ENCODE measurements at places on chromosomes 3 and 15.

DNA sequence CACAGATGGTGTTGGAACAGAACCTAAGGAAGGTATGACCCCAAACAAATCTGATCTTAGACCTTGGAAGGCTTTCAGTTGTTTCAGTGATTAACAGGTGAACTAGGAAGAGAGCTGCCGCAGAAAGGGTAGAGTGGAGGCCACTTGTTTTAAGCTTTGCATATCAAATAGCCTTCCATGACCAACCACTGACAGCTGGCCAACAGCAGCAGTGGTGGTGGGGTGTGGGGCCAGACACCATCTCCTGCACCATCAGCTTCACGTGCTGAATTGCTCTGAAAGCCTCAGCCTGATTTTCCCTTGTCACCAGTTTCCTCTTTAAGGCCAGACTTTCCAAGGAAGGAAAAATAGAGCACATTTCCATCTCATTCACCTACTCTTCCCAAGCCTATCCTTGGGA is 16.6 kb upstream of the OSBPL11 start:
- DNase-seq: no peak

DNA sequence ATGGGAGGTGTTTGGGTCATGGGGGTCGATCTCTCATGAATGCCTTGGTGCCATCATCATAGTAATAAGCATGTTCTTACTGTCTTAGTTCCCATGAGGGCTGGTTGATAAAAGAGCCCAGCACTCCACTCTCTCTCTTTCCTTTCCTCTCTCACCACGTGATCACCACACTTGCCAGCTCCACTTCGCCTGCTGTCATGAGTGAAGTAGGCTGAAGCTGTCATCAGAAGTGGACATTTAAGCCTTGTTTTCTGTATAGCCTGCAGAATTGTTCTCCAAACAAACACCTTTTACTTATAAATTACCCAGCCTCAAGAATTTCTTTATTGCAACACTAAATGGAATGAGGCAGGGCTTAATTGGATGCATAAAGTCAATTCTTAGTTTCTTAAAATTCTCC is 6.1 kb downstream of the OR5H1 start:
- no peak for DNase-seq

DNA sequence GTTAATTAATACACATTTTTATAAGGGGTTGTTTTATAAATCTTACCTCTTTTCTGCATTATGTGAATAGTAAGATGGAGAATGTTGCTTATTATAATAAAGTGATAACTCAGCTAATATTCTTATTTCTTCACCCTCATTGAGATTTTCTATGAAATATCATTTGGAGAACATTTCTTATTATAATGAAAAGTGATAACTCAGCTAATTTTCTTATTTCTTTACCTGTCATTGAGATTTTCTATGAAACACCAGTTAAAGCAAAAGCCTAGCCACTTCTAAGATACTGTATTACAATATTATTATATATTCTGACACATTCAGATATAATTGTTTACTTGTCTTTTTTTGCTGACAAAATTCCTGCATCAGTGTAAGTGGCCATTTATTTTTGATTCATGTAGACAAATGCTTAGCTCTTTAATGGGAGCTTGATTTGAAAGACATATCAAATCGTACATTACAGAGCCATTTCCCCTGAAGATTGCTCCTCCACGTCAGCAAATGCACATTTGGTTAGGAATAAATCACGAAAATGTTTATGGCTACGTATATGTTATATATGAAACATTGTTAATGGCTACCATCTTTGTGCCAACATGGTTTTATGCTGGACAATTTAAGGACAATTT is 427.5 kb downstream of the CHL1 start:
- DNase-seq: no peak

GRCh38 chr3:134084242-134084950 is 54.7 kb upstream of the SLCO2A1 start:
- DNase-seq: no peak

- no peak for DNase-seq
These were observed 133.6 kb downstream of the TPRG1 start for GRCh38 chr3:189305412-189305811.

GRCh38 chr3:153285194-153285641 is 123.2 kb downstream of the RAP2B start:
- no peak for DNase-seq

DNA sequence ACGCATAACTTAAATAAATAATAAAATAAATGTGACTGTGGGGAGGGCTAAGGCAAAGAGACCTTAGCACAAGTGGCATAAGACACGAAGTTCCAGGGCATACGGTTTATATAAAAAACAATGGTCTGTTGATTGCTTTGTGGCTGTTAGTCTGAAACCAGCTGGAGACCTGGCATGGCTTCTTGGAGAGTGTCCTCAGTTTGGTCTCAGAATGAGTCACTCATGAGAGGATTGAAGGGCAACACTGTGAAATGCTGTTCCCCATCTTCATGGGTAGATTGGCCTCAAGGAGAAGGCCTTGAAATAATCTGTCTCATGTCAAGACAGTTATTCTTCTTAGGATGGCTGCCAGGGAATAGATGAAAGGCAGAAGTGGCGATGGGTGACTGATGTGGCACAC is 62.2 kb downstream of the SOX2 start:
- no peak for DNase-seq

DNA sequence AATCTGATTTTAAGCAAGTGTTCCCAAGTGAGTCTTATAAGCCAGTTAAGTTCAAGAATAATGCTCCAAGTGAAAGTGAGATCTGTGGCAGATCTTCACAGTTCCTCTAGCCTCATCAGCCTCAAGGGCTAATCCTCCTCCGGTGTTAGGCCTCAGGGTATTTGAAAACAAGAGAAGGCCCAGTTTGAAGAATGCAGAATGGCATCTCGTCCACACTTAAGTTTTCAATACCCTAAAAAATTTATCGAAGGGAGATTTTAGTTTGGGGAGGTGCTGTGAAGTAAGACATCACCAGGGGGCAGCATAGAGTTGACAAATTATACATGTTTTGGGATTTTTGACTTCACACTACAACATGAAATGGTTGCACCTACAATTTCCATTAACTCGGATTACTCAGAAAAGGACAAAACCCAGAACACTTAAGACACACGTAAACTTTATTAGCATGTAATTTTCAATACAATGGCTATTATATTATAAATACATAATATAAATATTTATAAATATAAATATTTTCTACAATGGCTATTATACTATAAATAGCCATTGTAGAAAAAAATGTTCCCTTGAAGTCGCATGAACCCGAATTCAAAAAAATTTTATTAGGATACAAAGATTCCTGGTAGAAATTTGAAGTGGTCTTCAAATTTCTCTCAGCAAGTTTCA is 2.3 kb upstream of the TMEM266 start:
- DNase-seq: peak; percentile 66

DNA sequence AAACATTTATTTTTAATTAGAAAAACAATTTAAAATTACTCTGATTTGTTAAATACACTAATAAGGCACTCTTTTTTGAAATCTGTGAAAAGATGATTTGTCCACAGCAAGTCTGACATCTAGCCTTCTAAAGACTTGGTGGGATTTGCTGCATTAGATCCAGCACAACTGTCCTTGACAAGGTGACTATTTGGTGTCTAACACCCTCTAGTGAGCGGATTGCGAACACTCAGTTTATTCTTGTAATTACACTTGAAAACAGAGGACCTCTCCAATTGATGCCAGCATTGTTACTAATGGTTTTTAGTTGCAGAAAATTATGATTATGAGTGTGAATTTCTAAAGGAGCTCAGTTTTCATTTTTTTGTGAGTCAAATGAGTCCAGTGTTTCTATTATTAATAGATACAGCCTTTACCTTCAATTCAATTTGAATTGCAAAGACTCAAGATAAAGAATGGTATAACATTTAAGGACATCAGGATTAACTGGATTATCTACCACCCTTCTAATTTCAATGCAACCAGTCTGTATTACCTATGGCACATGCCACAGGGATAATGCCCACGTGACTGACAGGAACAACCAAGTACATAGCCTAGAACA is 29.7 kb upstream of the STRIT1 start:
- DNase-seq: peak; percentile 51

DNA sequence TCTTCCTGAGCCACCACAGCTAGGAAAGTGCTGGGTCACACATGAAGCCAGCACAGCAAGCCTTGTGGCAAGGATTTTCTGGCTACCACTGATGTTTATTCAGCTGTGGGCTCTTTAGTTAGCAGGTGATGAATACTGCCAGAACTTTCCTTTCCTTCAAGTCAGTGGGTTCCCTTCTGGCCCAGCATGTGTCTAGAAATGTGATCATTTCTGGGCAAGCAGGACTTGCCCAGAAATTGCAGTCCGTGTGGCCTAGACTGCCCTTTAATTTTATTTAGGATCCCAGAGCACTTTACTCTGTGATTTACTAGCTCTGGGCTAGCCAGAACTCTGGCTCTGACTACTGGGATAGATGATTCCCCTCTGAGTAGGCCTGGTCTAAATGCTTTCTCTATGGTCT is 397.5 kb downstream of the ZIC4 start:
- no peak for DNase-seq

GRCh38 chr3:5840056-5840455 is 652.5 kb downstream of the EDEM1 start:
- DNase-seq: no peak

DNA sequence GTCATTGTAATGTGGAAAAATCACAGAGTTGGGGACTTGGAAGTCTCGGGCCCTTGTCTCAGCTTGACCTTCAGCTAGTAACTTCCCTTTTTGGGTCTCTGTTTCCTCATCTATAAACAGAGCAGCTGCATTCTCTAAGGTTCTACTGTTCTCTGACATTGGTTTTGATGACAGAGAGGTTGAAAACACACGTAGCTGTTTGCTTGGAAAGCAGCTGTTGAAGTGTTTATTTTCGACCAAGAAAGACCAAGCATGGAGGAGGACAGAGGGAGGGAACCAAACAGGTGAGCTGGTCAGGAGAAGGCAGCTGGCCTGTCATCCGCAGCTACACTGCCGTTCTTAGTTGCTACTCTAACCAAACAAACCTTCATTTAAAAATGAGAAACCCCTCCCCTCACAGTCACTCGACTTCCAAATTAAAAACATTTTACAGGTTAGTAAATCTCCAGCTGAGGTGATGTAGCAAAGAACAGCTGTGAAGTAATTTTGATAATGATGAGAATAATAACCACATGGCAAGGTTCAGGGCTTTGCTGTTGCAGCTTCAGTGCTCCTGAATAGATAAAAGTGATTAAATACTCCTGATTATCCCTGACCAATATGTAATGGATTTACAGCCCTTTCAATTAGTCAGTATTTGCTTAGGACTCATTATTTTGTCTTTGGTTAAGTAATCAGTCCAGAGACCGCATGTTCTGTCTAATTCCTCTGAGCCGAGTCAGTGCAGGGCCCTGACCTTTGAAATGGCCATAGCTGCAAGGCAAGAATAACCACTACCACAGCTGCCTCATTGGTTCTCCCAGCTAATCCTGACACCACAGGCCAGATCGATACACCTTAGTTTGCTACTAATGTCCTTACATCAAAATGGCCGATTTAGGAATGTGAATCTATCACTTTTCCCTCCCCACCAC is 65.3 kb downstream of the MEIS2 start:
- no peak for DNase-seq

GRCh38 chr3:184889312-184889904 is 77.4 kb downstream of the VPS8 start:
- DNase-seq: no peak

DNA sequence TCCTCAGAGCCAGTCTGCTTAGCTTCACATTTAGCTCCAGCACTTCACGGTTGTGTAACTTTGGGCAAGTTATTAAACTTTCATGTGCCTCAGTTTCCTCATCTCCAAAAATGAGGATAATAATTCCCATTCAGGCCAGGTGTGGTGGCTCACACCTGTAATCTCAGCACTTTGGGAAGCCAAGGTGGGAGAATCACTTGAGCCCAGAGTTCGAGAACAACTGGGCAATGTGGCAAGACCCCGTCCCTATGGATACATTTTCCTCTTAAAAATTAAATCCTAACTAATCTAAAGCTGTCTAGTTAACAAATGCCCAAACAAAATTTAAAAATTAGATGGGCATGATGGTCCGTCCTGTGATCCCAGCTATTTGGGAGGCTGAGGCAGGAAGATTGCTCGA is 7.2 kb downstream of the RCN2 start:
- no peak for DNase-seq

DNA sequence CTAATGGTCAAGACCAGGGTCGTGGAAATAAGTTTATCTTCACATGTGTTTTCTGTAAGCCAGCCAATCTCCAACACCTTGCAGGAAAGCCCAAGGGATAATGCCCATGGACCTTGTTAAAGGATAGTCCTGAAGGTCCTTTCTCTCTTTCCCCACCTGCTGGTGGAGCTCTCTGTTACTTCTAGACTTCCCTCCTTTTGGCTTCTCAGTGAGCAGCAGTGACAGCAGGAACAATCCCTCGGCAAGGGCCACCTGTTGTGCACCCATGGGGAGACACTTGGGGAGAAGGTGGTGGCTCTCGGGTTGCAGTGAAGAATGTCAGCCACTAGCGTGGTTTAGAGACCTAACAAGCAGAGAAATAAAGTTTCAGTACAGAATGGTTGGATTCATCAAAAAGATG is 84.0 kb upstream of the OSBPL11 start:
- no peak for DNase-seq

DNA sequence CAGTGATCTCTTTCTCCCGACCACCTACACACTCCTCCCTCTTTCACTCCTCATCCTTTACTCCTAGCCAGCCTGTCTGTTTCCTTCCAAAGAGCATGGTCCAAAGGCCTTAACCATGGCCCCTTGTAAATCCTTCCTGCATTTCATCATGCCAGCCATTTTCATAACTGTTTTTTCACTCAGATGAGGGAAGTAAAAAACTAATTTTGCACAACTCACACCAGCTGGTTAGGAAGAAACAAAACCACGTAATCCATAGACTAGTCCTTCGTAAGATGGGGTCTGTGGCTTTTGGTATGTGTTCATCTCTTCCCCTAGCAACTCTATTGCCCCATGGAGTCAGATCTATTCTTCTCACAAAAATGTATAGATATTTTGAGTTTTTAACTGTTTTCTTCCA is 187.8 kb downstream of the SHOX2 start:
- no peak for DNase-seq

DNA sequence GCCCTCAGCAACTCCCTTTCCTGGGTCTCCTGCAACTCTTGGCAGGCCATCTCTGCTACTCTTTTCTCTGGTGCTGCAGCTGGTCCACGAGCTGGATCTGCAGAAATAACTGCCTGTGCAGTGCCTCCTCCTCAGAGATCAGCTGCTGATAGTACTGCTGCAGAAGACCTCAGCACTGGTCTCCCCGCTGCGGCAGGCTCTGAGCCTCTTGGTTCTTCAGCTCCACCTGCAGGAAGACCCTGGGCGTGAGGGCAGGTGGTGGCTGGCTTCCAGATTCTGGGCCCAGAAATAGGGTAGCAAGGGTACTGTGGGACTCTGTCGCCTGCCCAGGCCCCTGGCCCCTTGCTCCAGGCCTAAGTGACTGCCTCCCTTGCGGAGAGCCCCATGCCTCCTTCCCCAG is 79.7 kb upstream of the C2CD4B start:
- DNase-seq: no peak

Measured in neuronal stem cell (in vitro differentiated cells).